Stimulated activated naive B cell treated with anti-CD40 and anti-IgM and Interleukin-4, amounts not matched to agents 10 μg/mL and 1 μg/mL and 100 μg/mL, for 72 hours (primary cell): ENCODE measurements at places on chromosomes 16 and 17.

DNA sequence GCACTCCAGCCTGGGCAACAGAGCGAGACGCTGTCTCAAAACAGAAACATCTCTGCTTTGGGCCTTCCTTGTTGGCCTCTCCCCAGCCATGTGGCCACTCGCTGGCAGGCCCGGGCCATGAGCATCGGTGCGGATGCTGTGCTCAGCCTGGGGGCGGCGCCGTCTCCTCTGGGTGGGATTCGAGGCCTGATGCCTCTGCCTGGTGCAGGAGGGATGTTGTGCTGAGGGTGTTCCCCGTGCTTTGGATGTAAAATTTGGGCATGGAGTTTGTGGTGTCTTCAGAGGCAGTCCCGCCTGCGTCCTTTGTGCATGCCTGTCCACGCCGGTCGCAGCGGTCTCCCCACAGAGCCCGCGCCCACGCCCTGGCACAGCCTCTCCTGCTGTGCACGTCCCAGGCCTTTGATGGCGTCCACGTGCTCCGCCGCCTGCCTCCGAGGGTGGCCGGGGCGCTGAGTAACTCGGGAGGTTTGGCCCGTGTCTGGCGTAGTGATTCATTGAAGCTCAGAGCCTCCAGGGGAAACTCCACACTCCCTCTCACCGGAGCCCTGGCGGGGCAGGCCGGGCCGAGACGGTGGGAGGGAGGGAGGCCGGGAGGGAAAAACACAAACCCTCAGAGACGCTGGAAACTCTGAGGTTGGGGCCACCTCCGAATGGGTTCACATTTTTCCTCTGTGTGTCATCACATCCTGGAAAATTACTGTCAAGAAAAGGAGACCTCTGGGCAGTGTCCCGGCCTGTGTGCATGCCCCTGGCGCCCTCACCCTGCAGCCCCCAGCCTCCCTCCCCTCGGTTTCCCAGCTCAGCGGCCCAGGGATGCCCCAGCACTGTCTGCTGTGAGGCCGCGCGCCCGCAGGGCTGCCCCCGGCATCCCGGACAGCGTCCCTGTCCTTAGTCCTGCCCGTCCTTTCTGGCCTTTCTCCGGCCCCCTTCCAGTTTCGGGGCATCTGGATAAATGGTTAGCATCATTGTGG is 19.0 kb downstream of the CENPX start:
- no peak overlapping the region for H3K27ac ChIP-seq
- no peak overlapping the region for H3K4me3 ChIP-seq
- DNase-seq: no peak

DNA sequence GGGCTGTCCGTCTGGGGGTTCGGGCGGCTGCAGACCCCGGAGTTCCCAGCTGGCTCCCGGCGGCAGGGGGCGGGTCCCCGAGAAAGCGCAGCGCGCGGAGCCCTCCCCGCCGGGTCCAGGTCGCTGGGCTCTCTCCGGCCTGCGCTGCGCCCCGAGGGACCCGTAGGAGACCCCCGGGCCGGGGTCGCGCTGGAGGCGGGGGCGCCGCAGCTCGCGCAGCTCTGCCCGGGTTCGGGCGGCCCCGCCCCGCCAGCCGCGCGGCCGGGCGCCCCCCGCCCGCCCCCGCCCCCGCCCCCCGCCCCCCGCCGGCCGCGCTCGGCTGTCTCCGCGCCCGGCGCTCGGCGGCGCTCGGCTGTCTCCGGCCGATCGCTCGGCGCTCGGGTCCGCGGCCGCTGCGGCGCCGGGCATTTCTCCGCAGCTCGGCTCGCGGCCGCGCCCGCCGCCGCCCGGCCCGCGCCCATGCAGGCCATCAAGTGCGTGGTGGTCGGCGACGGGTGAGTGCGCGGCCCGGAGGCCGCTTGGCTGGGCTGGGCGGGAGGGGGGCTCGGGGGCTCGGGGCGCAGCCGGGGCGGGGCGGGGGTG is at the start of gene RAC3:
RAC3 (plus strand) TSS at position 376 of the 582 bp plus-strand sequence; CDS start at position 460, 84 bp downstream.
- DNase-seq: no peak
- H3K4me1 ChIP-seq: peaks cover 34% of the 10 kb centered on the region
- H3K36me3 ChIP-seq: peaks cover 32% of the 10 kb centered on the region
- H3K27ac ChIP-seq: peak within 1 kb of the TSS; percentile 88

DNA sequence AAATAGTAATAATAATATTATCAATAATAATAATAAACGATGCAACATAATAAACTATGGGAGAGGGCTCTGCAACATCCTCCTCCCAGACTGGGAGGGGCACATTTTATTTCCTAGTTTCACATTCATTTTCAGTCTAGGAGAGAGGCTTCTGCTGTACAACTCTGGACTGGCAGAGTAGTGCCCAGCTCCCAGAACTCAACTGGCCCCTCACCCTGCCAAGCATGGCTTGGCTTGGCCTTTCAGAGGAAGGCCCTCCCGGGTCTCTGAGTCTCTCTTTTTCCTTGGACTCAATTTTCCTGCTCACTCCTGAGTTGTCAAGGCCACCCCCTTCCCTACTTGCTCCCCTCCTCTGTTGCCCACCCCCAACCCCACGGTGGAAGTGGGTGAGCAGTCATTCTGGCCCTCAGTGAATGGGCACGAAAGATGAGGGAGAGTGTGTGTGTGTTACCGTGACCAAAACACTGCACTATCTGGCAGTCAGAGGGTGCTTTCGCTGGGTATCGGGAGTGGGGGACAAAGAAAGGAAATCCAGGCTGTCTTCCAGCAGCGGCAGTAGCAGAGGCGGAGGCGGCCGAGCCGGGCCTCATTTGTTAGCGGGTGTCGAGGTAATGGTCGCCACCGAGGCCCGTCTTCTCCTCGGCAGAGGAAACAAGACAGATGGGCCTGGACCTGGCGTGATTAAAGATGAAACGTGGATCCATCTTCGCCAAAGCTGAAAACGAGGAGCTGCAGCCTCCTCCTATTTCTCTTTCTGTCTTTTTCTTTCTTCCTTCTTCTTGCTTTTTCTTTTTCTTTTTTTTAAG is 2.3 kb downstream of the HOXB4 start:
- H3K27ac ChIP-seq: no peak overlapping the region
- H3K4me1 ChIP-seq: peaks cover 22% of the 10 kb centered on the region
- H3K4me3 ChIP-seq: peak overlapping the region; percentile 46
- peaks cover 3% of the 10 kb centered on the region for H3K36me3 ChIP-seq

DNA sequence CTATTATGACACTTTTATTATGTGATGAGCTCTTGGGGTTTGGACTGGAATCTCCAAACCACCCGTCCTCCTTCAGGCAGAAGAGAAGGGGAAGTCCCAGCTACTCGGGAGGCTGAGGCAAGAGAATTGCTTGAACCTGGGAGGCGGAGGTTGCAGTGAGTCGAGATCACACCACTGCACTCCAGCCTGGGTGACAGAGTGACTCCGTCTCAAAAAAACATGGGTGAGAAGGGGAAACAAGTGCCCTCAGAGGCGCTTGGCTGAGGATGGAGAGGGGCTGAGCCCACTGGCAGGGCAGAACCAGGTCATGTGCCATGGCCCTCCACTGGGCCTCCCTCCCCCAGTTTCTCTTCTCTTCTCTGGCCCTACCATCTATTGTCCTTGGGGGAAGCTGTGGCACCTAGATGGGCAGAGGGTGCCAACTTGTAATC is 120.9 kb upstream of the SMURF2 start:
- no peak for DNase-seq
- peaks cover 23% of the 10 kb centered on the region for H3K36me3 ChIP-seq
- no peak overlapping the region for H3K27ac ChIP-seq
- H3K4me1 ChIP-seq: peaks cover 46% of the 10 kb centered on the region
- H3K27me3 ChIP-seq: peaks cover 3% of the 10 kb centered on the region

DNA sequence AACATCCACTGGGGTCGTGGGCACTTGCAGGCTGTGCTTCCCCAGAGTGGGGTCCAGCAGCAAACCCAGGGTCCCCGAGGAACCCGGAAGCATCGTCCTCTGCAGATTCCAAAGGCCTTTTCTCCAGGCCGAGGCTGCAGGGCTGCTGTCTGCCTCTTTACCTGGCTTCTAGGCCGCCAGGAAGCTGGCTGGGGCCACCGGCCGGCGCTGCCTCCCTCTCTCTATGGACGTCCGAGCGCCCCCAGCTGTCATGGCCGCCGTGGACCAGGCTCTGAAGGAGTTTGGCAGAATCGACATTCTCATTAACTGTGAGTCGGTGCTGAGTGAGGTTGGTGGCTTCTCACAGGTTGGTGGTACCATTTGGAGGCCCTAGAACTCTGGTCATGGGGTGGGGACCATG is 5.6 kb downstream of the DECR2 start:
- H3K36me3 ChIP-seq: peaks cover 18% of the 10 kb centered on the region
- H3K27me3 ChIP-seq: no peaks in the 10 kb centered on the region
- peaks cover 2% of the 10 kb centered on the region for H3K4me1 ChIP-seq
- no peak for DNase-seq
- H3K4me3 ChIP-seq: no peak overlapping the region

GRCh38 chr17:75572713-75573539 is 14.7 kb upstream of the MYO15B start:
- no peaks in the 10 kb centered on the region for H3K27me3 ChIP-seq
- peaks cover 9% of the 10 kb centered on the region for H3K36me3 ChIP-seq
- H3K27ac ChIP-seq: no peak overlapping the region
- H3K4me3 ChIP-seq: no peak overlapping the region
- DNase-seq: no peak

DNA sequence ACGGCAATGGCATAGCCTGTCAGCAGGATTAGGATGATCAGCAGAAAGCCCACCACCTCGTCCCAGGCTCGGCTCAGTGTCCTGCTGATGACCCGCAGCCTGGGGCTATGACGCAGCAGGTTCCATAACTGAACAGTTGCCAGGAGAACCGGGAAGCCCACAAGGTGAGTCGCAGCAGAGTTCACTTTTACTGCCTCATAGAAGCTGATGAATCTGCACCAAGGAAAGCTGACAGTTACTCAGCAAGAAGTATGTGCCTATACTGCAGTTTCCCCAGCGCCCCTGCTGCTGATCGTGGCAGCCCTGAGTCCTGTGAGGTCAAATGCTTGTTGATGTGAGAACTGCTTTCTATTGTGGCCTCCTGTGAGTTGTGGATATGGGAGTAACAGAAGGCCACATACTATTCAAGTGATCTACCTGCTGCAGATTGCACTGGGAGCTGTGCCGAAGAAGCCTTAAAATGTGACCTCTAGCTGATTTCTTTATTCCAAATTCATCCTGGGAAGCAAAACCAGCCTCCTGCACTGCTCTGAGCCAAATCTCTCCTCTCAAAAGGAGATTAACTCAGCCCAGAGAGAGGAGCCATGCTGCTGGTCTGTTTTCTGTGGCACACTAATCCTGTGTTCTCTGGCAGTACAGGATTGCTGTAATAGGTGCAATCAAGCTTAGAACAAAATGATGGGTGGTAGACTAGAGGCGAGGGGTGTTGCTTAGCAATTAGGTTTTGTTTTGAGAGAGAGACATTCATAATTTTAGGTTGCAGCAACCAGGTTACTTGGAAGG is 38.8 kb downstream of the IST1 start:
- no peaks in the 10 kb centered on the region for H3K27me3 ChIP-seq
- H3K4me1 ChIP-seq: peaks cover 13% of the 10 kb centered on the region
- H3K27ac ChIP-seq: peak overlapping the region; percentile 77
- no peak overlapping the region for H3K4me3 ChIP-seq

GRCh38 chr16:85090181-85090580 is 22.1 kb downstream of the CIBAR2 start:
- H3K27ac ChIP-seq: no peak overlapping the region
- H3K4me3 ChIP-seq: no peak overlapping the region
- H3K4me1 ChIP-seq: peaks cover 8% of the 10 kb centered on the region
- H3K27me3 ChIP-seq: peaks cover 30% of the 10 kb centered on the region
- no peaks in the 10 kb centered on the region for H3K36me3 ChIP-seq

GRCh38 chr17:16878084-16878483 is 93.8 kb downstream of the TNFRSF13B start:
- no peak for DNase-seq
- no peaks in the 10 kb centered on the region for H3K4me1 ChIP-seq
- H3K4me3 ChIP-seq: no peak overlapping the region
- H3K36me3 ChIP-seq: no peaks in the 10 kb centered on the region
- H3K27me3 ChIP-seq: peaks cover 11% of the 10 kb centered on the region

- no peak for DNase-seq
- H3K36me3 ChIP-seq: no peaks in the 10 kb centered on the region
- peaks cover 17% of the 10 kb centered on the region for H3K4me1 ChIP-seq
- H3K4me3 ChIP-seq: no peak overlapping the region
- H3K27ac ChIP-seq: no peak overlapping the region
These were observed 6.9 kb upstream of the LITAF start for GRCh38 chr16:11593581-11593980.

- H3K36me3 ChIP-seq: peaks cover 2% of the 10 kb centered on the region
- peak overlapping the region; percentile 94 for H3K4me3 ChIP-seq
- H3K27ac ChIP-seq: peak overlapping the region; percentile 95
- H3K4me1 ChIP-seq: peaks cover 64% of the 10 kb centered on the region
These were observed 522 bp upstream of the VEZF1 start for GRCh38 chr17:57988301-57989250.

DNA sequence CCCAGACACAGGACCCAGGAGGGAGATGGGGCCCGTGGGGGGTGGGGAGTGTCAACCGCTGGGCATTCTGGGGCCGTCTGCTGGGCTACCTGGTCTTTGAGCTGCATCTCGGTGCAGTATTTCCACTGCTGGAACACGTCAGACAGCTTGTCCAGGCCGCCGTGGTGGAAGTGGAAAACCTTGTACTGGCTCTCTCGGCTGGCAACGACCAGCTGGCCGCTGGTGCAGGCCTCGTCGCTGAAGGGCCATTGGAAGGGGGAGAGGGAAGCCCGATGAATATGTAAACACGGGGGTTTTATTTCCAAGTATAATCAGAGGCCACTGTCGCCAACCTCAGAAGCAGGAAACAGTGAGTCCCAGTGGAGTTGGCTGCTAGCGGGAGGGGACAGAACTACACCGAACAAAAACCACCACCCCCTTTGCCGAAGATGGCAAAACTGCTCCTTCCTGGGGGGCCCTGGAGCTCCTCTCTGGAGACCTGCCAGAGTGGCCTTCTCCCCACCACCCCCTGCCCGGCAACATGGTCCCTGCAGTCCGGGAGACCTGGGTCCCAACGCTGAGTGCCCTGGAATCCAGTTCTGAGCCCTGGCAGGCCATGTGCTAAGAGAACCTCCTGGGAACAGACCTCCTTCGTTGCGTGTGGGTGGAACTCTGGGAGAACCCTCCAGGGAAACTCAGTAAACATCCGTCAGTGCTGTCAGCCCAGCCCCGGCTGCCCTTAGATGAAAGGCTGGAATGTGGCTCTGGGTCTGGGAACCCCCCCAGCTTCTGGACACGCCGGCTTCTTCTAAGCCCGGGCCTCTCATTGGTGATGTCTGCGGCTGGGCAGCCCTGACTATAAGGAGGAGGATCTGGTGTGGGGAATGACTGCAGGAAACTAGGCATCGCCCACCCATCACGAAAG is 84.1 kb downstream of the TBC1D16 start:
- H3K27ac ChIP-seq: no peak overlapping the region
- H3K4me3 ChIP-seq: no peak overlapping the region
- H3K27me3 ChIP-seq: no peaks in the 10 kb centered on the region
- H3K4me1 ChIP-seq: peaks cover 2% of the 10 kb centered on the region

GRCh38 chr16:54280751-54281150 is 5.8 kb downstream of the IRX3 start:
- H3K4me3 ChIP-seq: no peak overlapping the region
- no peak for DNase-seq
- H3K27me3 ChIP-seq: peaks cover 61% of the 10 kb centered on the region
- H3K27ac ChIP-seq: peak overlapping the region; percentile 56
- H3K36me3 ChIP-seq: peaks cover 7% of the 10 kb centered on the region
